Activated CD4-positive, alpha-beta T cell treated with anti-CD3 and anti-CD28 coated beads for 4 hours (primary cell): ENCODE measurements at places on chromosomes 5 and 9.

DNA sequence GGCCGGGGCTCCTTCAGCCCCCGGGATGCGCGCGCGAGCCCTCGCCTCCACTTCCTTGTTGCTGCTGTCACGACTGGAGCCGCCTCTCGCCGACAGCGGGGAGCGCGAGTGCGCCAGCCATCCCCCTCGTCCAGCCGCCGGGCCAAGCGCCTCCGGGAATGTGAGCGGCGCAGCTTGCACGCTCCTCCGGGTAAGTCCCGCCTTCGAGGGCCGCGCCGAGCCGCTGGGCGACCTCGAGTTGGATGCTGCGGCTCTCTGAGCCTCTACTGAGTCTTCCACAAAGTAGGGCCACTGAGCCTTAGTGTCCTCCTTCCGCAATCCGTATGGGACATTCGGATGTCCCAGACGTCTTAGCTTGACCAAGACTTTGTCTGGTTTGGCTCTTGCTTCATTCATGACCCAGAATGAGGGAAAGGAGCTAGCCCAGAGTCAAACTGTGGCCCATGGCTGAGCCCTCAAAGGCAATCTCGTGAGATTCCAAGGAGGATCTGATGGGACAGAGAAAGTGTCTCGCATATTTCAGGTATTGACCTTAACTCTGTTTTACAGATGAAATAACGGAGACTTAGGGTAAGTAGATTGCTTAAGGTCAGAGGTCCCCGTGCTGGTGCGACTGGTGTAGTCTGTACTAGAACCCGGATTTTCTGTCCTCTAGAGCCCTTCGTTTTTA is 586 bp downstream of the HMGXB3 start:
- DNase-seq: peak; percentile 37

DNA sequence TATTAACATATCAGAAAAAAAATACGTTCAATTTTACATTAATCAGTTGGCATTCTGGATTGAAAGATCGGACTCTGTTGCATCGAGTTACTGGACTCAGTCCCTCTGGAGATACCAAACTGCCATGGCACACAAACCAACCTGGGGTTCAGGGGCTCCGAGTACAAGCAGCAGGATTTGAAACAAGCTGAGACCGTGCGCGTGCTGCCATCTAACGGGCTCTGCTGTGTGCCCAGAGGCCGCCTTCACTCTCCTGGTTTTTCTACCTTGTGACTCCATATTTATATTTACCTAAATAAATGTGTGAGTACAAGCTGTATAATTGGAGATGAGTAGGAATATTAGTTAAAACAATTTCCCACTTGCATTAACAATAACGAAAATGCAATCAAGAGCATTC is 48.2 kb downstream of the ANXA1 start:
- DNase-seq: no peak

- no peak for DNase-seq
Measured at GRCh38 chr9:74032421-74032820, 464.7 kb upstream of the RORB start.

- no peak for DNase-seq
Measured at GRCh38 chr5:174022384-174023095, 23.0 kb upstream of the NSG2 start.

GRCh38 chr9:125172031-125172755 is 17.4 kb downstream of the PPP6C start:
- DNase-seq: no peak

- DNase-seq: peak; percentile 22
Measured at GRCh38 chr5:91101600-91102379, 281.3 kb downstream of the ARRDC3 start.

- DNase-seq: peak; percentile 27
Measured at GRCh38 chr5:140114341-140115185, 654 bp downstream of the PURA start.

DNA sequence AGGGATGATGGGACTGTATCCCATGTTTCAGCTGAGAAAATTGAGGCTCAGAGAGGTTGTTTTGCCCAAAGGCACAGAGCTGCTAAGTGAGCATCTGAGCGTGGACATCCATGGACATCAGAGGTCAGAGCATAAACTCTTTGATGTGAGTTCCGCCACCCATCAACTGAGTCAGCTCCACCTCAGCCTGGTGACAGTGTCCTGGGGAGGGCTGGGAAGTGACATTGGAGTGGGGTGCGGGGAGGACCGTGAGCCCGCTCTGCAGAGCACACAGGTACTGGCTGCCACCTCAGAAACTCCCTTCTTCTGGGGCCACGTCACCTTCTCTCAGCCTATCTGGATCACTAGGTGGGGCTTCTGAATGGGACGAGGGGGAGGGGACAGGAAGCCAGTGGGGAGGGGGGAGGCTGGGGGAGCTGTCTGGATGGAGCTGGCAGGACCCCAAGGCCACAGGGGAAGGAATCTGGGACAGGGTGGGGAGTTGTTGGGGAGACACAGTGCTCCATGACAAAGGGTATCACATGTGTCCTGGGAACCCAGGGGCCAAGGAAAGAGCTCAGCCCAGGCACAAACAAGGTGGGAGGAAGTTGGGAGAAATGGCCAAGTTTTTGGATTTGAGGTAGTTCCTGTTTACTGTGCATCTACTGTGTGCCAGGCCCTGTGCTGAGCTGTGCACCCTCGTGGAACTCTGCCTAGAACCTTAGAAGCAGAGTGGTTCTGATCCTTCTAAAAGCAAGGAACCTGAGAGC is 2.5 kb downstream of the LAMC3 start:
- DNase-seq: no peak

DNA sequence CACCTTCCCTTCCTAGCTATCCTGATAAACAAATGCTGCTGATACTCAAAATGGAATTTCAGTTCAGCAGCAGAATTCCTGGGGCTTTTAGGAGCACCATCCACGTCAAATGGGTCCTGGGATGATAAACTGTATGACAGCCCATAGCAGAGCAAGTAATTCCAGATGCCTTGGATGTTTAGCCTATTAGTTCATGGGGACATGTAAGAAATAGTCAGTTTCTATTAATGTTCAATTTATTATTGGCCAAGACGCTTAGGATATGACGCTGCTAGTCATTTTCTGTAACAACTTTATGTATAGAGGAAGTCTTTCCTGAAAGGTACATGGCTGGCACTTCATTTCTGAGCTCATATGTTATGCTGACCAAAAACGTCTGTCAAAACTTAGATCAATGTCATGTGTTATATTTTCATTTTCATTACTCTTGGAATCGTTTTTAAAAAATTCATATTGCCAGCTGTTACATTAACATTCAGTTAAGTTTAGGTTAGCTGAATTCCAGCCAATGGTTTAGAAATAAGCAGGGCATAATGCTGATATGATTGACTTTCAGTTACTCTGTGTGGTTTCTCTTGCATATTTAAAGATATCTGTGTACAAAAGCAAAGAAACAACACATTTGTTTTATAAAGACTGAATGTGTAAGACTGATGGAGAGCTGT is 243.8 kb downstream of the CSNK1G3 start:
- no peak for DNase-seq

- DNase-seq: no peak
Measured at GRCh38 chr9:122320413-122320881, 50.4 kb upstream of the PTGS1 start.

GRCh38 chr9:101326501-101326900 is 58.3 kb downstream of the BAAT start:
- no peak for DNase-seq

DNA sequence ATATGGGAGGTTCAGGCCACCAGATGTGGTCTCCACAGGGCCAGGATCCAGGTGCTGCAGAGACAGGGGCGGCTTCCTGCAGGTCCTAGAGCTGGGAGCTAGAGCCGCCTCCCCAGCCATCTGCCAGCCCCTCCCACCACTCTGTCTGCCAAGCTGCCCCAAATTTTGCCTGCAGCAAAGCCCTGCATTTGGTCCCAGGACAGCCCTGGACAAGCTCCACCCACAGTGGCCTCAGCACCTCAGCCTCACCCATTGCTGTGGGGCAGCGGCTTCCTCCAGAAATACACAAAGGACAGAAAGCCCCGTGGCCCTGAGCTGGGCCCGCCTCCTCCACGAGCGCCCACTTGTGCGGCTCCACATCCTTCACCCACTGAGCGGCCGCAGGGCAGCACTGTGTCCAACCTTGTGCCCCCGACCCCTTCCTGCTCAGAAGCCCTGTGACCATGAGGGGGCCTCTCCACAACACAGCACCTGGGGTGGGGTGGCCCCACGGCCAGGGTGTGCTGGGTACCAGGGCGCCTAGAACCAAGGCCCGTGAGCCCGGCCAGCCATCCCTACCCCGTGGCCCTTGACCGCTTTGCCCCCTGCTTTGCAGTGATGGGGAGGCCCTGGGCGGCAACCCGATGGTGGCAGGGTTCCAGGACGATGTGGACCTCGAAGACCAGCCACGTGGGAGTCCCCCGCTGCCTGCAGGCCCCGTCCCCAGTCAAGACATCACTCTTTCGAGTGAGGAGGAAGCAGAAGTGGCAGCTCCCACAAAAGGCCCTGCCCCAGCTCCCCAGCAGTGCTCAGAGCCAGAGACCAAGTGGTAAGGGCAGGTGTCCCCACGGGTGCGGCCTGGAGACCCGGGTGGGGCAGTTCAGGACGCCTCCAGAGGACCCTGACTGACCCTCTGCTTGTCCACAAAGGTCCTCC is 3.7 kb upstream of the AJM1 start:
- DNase-seq: no peak

DNA sequence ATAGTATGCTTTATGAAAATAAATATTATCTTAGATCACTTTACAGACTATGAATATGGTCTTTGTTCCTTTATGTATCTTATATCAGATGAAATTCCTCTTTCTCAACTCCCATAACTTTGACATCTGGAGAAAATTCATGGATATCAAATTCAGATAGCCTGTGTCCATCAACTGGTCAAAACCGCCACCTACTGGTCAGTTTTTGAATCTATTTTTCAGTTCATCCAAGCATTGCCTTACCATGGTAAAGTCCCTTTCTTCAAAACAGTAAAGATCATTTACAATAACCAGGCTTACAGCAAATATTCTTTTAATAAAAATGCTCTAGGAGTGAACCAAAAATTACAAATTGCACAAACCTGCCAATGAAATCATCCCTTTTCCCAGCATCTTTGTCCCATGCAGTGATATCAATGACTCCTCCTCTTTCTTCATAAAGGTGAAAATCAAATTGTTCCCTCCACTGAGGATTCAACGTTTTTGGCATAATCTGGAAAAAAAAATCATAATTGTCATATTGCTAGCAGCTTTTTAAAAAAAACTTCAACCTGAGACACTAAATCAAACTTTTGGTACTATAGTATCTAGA is 290.5 kb downstream of the SLF1 start:
- no peak for DNase-seq

- no peak for DNase-seq
Measured at GRCh38 chr5:27911216-27911615, 872.8 kb upstream of the CDH9 start.

DNA sequence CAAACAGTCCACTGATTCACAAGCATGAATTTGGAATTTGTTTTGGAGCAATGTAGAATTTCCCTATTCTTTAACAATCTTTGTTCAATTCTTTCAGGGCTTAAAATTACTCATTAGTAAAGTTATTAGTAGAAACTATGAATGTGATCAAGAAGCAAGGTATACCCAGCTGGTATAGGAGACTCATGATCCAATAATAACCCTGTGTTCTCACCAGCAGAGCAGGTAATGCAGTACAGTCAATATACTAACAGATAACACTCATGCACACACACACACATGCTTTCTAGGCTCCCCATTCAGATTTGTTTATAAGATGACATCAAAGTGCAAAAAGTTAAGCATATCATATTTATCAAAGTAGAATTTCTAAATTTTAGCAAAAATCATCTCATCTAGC is 445.2 kb downstream of the ELAVL2 start:
- no peak for DNase-seq

- no peak for DNase-seq
Measured at GRCh38 chr9:21075484-21075883, 2.3 kb downstream of the IFNB1 start.

DNA sequence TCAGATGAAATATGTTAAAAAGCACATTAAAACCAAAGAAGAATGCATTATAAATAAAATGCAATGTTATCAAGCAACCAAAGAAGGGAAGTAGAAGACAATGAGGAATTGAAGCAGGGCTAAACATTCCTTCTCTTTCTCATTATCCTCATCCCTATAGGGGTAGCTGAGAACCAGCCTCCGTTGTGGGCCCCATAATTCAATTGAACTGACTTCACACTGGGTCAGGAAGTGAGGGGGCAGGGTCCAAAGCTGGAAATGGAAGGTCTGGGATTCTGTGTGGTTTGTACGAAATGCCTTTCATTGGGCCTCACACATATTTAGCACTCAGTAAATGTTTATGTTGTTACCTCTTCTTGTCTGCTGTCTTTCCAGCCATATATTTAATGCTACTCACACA is 220.4 kb upstream of the CD180 start:
- DNase-seq: no peak

- DNase-seq: no peak
Measured at GRCh38 chr9:134683714-134684374, 42.2 kb downstream of the COL5A1 start.

DNA sequence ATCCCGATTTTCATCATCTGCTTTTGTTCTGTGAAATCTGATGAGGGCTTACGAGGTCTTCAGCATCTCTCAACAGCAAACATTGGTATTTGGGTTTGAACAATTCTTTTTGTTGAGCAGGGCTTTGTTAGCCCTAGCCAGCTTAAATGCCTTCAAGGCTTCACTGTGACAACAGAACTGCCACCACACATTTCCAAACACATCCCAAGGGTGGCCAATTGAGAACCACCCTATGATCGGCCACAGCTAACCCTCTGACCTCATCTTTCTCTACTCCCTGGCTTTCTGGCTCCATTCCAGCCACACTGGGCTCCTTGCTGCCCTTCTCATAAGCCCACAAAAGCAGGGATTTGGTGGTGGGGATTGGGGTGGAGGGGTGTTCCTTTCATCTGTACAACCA is 17.6 kb downstream of the MTX3 start:
- DNase-seq: no peak

GRCh38 chr9:126705767-126706697 is 92.3 kb downstream of the LMX1B start:
- DNase-seq: peak; percentile 73

DNA sequence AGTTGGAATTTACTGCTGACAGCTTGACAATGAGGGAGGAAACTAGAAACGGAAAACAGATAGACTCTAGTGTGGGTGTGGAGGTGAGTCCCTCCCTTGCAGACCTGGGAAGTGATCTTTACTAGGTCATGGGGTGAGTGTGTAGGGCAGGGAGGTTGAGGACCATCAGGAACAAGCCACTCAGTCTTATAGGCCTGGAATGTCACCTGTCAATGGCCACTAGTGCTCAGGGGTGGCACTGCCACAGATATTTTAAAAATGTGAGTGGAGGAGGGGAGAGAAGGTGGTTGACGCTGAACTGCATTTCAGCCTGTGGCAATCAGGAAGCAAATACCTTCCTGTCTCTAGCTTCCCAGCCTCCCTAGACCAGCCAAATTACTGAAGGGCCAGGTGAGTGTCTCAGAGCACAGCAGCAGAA is 9.0 kb downstream of the OR2S2 start:
- DNase-seq: no peak
